Right kidney (tissue), 9 donors: ENCODE measurements at places on chromosomes 16 and 17.

DNA sequence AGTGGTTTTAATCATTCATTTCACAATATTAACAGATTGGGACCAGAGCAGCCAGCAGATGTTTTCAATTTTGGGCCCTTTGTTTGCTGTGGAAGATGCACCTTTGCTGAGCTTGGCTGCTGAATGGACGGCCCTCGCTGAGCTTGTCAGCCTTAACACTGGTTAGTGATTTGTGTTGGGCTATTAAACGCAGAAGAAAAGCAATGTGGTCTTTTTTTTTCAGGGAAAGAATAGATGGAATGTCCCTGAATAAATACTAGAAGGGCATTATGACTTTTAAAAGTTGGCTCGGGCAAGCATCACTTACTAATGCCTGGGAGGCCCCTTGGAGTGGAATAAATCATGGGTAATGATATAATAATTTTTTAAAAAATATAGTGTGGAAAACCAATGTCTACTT lies 297.0 kb downstream of the MAP2K6 start:
- DNase-seq = no peak

GRCh38 chr17:56325313-56326000 lies 172.2 kb downstream of the ANKFN1 start:
- no peak for DNase-seq

DNA sequence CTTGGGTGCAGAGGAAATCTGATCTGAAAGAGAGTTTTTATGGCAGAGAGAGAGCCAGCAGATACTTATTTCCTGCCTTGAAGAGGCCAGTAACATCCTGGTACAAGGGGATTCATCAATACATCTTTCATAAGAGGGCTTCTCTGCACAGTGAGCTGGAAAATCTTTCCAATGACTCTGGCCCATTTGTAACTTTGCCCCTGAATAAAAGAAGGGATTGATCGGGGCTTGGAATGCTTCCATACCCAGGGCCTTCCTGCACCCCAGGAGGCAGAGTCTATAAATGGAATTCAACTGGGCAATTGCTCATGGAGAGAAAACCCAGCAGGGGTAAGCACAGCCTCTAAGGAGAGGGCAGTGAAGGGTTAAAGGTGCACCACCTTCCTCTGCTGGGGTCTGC lies 163.3 kb downstream of the XYLT1 start:
- DNase-seq = no peak

DNA sequence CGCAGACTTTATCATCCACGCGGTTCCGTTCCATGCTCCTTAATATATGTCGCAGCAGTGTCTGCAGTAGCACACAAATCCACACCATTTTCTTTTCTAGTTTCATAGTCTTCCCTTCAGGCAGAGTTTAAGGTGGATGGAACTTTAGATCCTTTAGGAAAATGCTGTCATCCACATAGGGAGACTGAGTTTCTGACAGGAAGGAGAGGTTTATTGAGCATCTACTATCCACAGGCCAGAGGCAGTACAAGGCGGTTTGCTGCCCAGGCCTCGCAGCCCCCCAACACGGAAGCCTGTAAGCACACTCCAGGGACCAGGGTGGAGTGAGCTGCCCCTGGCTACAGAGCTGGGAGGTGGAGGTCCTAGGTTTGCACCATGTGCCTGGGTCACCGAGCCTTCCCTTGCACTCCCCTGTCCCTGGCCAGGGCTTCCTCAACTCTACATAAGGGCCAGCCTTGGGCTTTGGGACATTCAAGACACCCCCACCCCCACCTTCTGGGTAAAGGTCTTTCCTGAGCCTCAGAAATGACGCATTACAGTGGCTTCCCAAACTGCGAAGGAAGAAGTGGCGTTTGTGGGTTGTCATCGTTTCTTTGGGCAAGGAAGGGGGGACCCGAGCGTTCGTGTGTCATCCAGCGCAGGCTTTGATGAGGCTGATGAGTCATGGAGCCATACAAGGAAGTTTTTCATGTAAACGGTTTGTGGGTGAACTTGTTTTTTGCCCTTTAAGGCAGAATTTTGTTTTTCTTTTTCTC lies 146.5 kb upstream of the PLCG2 start:
- DNase-seq = no peak

GRCh38 chr16:24989494-24989893 lies 25.7 kb downstream of the ARHGAP17 start:
- no peak for DNase-seq

GRCh38 chr16:59213952-59214351 lies 479.8 kb upstream of the GOT2 start:
- DNase-seq = no peak

- DNase-seq = no peak
These were observed 85.2 kb downstream of the SMG6 start for GRCh38 chr17:2218426-2218825.

- no peak for DNase-seq
These were observed 9.6 kb downstream of the POLR2C start for GRCh38 chr16:57471852-57472664.

DNA sequence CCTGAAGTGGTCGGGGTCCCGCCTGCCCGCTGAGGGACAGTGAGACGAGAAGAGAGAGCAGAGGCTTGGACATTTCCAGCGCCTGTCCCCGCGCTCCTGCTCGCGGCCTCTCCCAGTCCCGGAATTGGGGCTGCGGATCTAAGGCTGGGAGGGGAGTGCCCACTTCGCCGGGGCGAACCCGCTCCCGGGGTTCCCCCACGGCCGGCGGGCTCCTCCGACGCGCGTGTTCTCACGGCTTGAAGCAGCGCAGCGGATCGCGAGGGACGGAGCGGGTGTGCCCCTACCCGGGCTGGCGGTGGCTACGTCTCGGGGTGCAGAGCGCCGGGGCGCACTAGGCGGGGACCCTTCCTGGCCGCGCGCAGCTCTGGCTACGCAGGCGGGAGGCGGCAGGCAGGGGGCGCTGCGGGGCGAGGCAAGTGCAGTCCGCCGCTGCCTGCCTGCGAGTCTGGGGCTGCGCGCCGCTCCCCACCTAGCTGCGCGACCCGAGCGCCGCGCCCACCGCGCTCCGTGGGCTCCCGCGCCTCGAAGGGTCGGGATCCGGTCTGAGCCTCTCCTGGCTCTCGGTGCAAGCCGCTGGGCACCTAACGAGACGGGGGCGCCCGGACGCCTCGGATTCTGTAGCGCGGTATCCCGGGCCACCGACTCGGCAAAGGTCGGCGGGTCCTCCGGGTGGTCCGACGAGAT lies 1.2 kb downstream of the NGFR start:
- DNase-seq = peak; percentile 88

DNA sequence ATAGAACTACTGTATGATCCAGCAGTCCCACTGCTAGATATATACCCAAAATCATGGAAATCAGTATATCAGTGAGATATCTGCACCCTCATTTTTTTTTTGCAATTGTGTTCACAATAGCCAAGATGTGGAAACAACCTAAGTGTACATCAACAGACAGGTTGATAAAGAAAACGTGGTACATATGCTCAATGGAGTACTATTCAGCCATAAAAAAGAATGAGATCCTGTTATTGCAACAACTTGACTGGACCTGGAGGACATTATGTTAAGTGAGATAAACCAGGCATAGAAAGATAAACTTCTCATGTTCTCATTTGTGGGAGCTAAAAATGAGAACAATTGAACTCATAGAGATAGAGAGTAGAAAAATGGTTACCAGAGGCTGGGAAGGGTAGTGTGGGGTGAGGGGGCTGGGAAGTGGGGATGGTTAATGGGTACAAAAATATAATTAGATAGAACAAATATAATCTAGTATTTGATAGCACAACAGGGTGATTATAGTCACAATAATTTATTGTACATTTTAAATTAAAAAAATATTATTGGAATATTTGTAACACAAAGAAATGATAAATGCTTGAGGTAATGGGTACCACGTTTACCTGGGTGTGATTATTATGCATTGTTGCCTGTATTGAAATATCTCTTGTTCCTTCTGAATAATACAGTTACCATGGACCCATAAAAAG lies 7.8 kb upstream of the KRT10 start:
- DNase-seq = no peak

- peak; percentile 65 for DNase-seq
These were observed 68.0 kb upstream of the MRTFB start for GRCh38 chr16:14003074-14003570.

- DNase-seq = no peak
These were observed 4.3 kb upstream of the CCL7 start for GRCh38 chr17:34265711-34266110.

- DNase-seq = no peak
These were observed 22.2 kb downstream of the WSCD1 start for GRCh38 chr17:6092182-6092902.

- no peak for DNase-seq
These were observed 1.8 kb downstream of the ITGAX start for GRCh38 chr16:31356566-31357323.

- DNase-seq = no peak
These were observed 7.6 kb upstream of the CYTH1 start for GRCh38 chr17:78789663-78790181.

- DNase-seq = no peak
These were observed 30.5 kb downstream of the CACNG4 start for GRCh38 chr17:66994930-66995535.

- no peak for DNase-seq
These were observed 219.8 kb downstream of the KATNIP start for GRCh38 chr16:27769561-27770255.
